ENCODE measurements at places on chromosomes 12 and 14. TPM values are rescaled to one million over a fixed set of nuclear protein-coding genes. Genes with fewer than 3 reads are reported as not detected.

RASSF8 gene
- 3.2 TPM for total RNA-seq

GALNT16 gene
- 1.6 TPM for total RNA-seq

TMEM120B gene
- total RNA-seq = 6.5 TPM

KLHL33 gene
- 0.05 TPM for total RNA-seq

KCNK10 gene
- 2.1 TPM for total RNA-seq

NOXRED1 gene
- total RNA-seq = 0.35 TPM

DNA sequence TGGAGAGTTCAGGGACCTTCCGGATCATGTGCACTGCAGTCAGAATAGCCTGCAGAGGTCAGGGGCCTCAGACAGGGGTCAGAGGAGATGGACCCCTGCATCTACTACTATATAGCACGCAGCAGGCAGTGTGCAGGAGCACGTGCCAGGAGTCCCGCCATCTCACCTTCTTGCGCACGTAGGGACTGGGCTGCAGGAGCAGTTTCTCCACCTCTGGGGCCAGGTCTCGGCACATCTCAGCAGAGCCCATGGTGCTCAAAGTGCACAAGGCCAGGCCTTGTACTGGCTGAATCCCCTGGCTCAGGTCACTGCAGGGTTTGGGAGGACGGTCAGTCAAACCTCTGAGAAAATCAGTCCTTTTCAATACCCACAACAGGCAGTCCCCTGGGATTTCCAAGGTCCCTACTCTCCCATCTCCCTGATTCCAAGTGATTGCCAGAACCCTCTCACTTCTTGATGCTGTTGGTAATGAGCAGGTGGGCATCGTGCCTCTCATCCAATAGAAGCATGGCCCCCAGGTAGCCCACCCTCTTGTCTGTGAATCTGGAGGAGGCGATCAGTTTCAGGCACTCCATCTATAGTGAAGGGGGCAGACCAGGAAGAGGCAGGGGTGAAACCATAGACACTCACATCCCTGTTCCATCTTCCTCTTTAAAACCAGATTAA is 1.3 kb downstream of the AP1G2 start:
- no peak overlapping the region for H3K4me3 ChIP-seq
- H3K27me3 ChIP-seq = no peaks in the 10 kb centered on the region
- H3K27ac ChIP-seq = peak overlapping the region; percentile 79
- H3K4me1 ChIP-seq = no peaks in the 10 kb centered on the region
- H3K36me3 ChIP-seq = no peaks in the 10 kb centered on the region

DNA sequence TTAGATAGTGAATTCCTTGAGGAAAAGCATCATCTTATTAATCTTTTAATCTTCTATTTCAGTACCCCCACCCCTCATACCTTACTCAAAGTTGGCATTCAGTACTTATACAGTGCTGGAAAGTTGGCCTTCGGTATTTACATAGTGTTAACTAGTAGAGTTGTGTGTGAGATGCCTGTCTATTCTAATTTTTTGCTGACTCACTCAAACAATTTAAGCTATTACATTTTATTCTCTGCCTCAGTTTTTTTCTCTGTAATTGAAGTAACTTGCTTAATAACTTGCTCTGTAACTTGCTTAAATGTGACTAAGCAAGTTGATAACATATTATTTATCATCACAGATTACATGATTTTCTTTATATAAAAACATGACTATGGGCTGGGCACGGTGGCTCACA is 20.3 kb downstream of the DNAL1 start:
- H3K27ac ChIP-seq = no peak overlapping the region
- no peaks in the 10 kb centered on the region for H3K4me1 ChIP-seq
- no peak overlapping the region for H3K4me3 ChIP-seq

- H3K27ac ChIP-seq = no peak overlapping the region
- no peaks in the 10 kb centered on the region for H3K36me3 ChIP-seq
- no peaks in the 10 kb centered on the region for H3K27me3 ChIP-seq
- no peak for DNase-seq
- no peaks in the 10 kb centered on the region for H3K4me1 ChIP-seq
These were observed 107.7 kb downstream of the UNC79 start for GRCh38 chr14:93538413-93538812.

GRCh38 chr12:15797818-15798217 is 8.6 kb upstream of the EPS8 start:
- DNase-seq = no peak
- no peaks in the 10 kb centered on the region for H3K4me1 ChIP-seq
- no peaks in the 10 kb centered on the region for H3K36me3 ChIP-seq
- no peak overlapping the region for H3K4me3 ChIP-seq
- no peaks in the 10 kb centered on the region for H3K27me3 ChIP-seq
- H3K27ac ChIP-seq = no peak overlapping the region

DNA sequence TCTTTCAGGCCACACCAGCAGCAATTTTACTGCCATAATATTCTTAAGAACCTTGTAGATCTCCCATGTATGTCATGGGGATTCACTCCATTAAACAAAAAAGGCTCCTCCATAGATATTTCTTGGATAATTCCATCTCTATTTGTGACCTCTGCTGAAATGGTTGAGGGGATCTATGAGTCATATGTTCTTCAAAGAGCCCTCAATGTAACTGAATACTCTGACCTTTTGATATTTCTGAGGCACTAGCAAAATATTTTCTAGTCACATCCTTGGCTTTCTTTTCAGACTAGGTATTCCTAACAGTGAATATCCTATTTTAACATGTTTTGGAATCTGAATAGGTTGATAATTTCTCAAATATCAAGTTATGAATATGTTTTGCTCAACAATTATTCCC is 6.6 kb downstream of the NELL2 start:
- no peaks in the 10 kb centered on the region for H3K27me3 ChIP-seq
- no peak overlapping the region for H3K4me3 ChIP-seq
- no peaks in the 10 kb centered on the region for H3K4me1 ChIP-seq
- no peak for DNase-seq
- H3K36me3 ChIP-seq = no peaks in the 10 kb centered on the region

DNA sequence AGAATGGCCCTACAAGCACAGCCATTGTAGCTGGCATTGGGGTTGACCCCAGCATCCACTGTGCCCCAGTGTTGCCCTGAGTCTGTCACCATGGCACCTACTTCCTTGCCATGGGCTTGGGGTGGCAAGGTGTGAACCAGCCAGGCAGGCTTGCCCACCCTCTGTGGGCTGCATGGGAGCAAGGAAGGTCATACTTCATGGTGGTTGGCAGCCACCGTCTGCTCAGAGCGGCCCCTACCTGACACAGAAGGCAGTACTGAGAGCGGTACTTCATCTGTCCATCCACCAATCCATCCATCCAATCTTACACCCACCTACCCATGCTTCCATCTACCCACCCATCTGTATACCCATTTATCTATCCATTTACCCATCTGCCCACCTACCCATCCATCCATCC is 160.1 kb downstream of the KIF26A start:
- peaks cover 8% of the 10 kb centered on the region for H3K4me1 ChIP-seq
- H3K4me3 ChIP-seq = no peak overlapping the region
- no peak overlapping the region for H3K27ac ChIP-seq
- H3K36me3 ChIP-seq = no peaks in the 10 kb centered on the region
- no peaks in the 10 kb centered on the region for H3K27me3 ChIP-seq

GRCh38 chr12:31906557-31907301 is 52.5 kb upstream of the RESF1 start:
- H3K4me3 ChIP-seq = no peak overlapping the region
- H3K27ac ChIP-seq = no peak overlapping the region
- no peaks in the 10 kb centered on the region for H3K4me1 ChIP-seq
- no peaks in the 10 kb centered on the region for H3K27me3 ChIP-seq
- H3K36me3 ChIP-seq = no peaks in the 10 kb centered on the region
- DNase-seq = no peak

GRCh38 chr14:86613126-86613525 is 1083.2 kb downstream of the FLRT2 start:
- no peak overlapping the region for H3K4me3 ChIP-seq
- H3K36me3 ChIP-seq = no peaks in the 10 kb centered on the region
- no peaks in the 10 kb centered on the region for H3K4me1 ChIP-seq
- DNase-seq = no peak
- no peaks in the 10 kb centered on the region for H3K27me3 ChIP-seq

DNA sequence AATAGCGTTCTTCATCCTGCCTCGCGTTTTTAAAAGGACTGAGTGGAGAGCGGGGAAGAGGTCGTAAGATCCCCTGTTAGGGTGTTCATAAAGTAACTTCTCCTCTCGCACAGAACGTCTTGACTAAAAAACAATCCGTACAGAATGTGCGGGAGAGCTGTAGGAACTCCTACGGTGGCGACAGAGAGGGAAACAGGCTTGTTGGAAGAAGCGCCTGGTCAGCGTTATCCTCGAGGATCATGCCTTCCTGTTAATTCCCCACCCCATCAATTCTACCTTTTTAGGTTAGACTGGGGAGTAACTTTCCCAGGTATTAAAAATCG is 399 bp upstream of the WASHC4 start:
- H3K27me3 ChIP-seq = no peaks in the 10 kb centered on the region
- no peaks in the 10 kb centered on the region for H3K36me3 ChIP-seq
- H3K4me3 ChIP-seq = peak overlapping the region; percentile 92
- peaks cover 3% of the 10 kb centered on the region for H3K4me1 ChIP-seq

GRCh38 chr14:96980835-96981234 is 183.7 kb downstream of the VRK1 start:
- H3K27ac ChIP-seq = no peak overlapping the region
- DNase-seq = no peak
- H3K36me3 ChIP-seq = no peaks in the 10 kb centered on the region
- no peaks in the 10 kb centered on the region for H3K27me3 ChIP-seq

- H3K27me3 ChIP-seq = no peaks in the 10 kb centered on the region
- no peak overlapping the region for H3K4me3 ChIP-seq
- peak; percentile 46 for DNase-seq
- no peaks in the 10 kb centered on the region for H3K36me3 ChIP-seq
- peak overlapping the region; percentile 17 for H3K27ac ChIP-seq
These were observed 213.1 kb downstream of the CHST11 start for GRCh38 chr12:104669851-104670337.

DNA sequence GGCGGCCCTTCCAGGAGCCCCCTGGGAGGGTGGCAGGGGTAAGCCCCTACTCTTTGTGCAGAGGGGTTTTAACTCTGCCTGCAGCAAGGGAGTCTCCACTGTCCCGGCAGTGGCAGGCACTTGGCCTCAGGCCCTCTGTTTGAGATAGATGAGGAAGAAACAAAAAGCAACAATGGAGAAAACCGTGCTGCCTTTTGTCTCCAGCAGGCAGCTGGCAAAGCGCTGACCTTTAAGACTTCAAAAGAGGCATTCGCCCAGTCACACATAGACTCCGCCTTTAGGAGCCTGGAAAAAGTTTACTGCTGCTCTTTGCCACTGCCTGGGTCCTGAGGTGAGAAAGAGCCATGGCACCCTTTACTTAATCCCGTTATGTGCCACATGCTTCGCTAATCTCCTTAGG is 158.2 kb upstream of the NTF3 start:
- H3K27ac ChIP-seq = no peak overlapping the region
- peak; percentile 13 for DNase-seq
- H3K4me1 ChIP-seq = no peaks in the 10 kb centered on the region
- H3K4me3 ChIP-seq = no peak overlapping the region
- H3K36me3 ChIP-seq = no peaks in the 10 kb centered on the region

- no peaks in the 10 kb centered on the region for H3K27me3 ChIP-seq
- no peaks in the 10 kb centered on the region for H3K36me3 ChIP-seq
- H3K4me3 ChIP-seq = no peak overlapping the region
- no peak overlapping the region for H3K27ac ChIP-seq
These were observed 22.3 kb downstream of the MSRB3 start for GRCh38 chr12:65300679-65301349.

GRCh38 chr12:63945777-63946176 is 101.3 kb downstream of the SRGAP1 start:
- no peaks in the 10 kb centered on the region for H3K4me1 ChIP-seq
- no peak overlapping the region for H3K27ac ChIP-seq
- no peaks in the 10 kb centered on the region for H3K27me3 ChIP-seq

DNA sequence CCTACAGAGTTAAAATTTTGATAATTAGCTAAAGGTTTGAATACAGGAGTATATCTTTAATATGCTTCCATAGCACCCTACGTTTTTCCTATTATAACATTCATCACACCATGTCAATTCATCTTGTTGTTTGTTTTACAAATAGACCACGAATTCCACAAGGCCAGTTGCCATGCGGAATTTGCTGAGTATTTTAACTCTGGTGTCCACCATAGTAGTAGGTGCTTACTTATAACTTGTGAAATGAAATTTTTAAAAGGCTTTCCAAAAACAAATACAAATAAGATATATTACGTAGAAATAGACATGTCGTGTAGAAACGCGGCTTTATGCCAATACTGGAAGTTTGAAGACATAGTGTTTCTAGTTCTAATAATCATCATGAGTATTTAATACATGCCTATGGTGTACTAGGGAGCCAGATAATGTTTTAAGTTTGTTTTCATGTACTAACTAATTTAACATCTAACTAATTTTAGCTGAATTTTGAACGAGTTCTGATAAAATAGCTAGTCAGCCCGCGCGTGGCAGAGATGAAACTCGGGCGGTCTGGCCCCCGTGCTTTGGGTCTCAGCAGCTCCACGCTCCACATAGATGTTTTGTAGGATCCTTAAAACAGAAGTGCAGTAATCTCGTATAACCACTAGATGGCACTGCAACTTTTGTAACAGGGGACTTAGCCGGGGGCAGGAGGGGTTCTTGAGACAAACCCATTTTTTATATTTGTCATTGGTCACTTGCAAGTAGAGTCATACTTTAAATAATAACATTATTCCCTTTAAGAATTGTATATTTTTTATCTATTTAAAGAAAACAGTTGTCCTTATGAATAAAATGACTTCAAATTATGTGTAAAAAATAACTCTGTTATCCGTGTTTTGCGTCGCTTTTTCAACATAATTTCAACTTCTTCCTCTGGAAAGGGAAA is 10.2 kb downstream of the CD69 start:
- no peaks in the 10 kb centered on the region for H3K27me3 ChIP-seq
- no peaks in the 10 kb centered on the region for H3K4me1 ChIP-seq
- no peak overlapping the region for H3K4me3 ChIP-seq
- no peaks in the 10 kb centered on the region for H3K36me3 ChIP-seq

DNA sequence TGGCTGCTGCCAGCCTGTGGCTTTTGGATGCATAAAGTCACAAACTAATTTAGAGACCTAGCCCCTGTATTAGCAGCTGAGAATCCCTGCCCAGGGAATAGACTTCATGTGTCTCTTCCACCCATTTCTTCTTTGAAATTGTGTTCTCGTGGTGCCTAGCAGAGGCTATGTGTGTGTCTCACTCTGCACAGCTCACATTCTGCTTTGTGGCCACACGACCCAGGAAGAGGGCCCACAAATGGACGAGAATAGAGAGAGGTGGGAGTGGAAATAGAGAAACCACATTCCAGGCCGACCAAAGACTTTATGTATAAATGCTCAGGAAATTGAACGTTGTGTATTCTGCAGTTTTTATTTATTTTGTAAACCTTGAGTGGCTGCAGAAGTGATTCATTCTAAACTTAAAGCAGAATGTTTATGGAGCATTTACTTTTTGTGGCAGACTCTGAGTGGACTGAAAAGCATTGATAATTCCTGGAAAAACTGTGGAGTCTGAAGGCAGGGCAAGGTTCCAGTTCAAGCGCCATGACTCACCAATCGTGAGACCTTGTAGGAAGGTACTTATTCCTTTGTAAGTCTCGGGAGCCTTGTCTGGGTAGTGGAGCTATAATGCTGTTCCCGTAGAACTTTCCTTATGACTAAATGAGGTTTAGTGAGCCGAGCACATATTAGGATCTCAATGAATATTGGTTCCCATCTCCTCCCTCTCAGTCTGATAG is 9.1 kb downstream of the B4GALNT3 start:
- H3K4me1 ChIP-seq = peaks cover 3% of the 10 kb centered on the region
- H3K4me3 ChIP-seq = no peak overlapping the region
- H3K27ac ChIP-seq = no peak overlapping the region
- no peaks in the 10 kb centered on the region for H3K36me3 ChIP-seq
- no peaks in the 10 kb centered on the region for H3K27me3 ChIP-seq

GRCh38 chr14:35897616-35898111 is 71.5 kb downstream of the BRMS1L start:
- no peaks in the 10 kb centered on the region for H3K36me3 ChIP-seq
- H3K4me3 ChIP-seq = no peak overlapping the region
- DNase-seq = no peak

Data from colonic mucosa (tissue), 4 donors.